ENCODE measurements at places on chromosomes 12 and 14.

DNA sequence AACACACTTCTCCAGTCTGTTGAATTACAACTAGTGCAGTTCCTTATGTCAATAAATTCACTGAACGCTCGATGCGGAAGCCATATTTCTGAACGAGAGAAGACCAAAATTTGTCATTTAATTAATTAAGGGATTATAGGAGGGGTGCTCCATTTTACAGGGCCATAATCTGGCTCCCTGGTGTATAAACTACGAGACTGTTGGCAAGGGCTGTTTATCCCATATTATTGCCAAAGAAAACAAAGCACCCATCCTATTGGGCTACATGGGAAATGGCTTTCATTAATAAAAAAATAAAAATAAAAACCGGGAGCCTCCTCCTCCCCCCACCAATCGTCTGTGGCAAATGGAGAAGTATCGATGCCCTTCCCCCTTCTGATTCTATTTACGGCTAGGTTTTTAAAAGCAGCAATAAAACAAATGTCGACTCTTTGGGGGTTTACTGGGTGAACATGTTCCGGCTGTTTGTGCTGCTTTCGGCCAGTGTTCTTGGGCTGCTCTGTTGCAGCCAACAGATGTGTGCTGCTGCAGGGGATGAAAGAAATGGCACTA, 24.8 kb downstream of the ATF7 start:
- no peak for DNase-seq

GRCh38 chr14:52279408-52279807, 11.9 kb downstream of the PTGDR start:
- DNase-seq = no peak

DNA sequence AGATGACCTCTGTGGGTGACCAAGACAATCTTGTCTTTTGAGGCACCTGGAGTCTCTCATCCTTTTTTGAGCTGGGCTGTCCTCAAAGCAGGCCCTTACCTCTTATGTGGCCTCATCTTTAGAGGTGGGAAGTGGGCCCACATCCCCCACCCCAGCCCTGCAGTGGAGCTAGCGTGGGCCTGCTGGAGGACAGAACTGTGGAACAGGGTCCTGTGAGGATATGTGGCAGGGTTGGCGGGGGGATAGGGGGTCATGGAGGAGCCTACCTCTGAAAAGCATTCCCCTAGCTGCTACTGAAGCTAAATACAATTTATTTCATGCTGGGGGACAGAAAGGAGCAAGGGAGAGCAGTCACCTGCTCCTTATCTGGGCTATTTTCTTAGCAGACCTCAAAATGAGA, 457 bp upstream of the GPD1 start:
- no peak for DNase-seq

DNA sequence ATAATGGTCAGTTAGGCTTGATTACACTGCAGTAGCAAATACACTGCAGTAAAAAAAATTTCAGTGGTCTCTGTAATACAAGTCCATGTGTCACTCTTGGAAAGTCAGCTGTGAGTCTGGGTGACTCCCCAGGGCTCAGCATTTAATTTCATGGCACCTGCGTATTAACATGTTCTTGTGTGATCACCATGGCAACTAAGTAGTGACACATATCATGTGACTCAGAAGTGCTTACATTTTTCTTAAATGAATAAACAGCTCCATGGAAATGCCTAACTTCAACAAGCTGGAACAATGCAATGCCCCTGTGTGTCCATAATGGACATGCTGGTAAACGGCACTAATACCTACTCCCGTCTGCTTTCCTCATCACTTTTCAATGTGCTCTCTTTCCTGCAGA, 88.5 kb upstream of the ANO4 start:
- DNase-seq = peak; percentile 12

GRCh38 chr14:78448164-78449094, 278.3 kb downstream of the NRXN3 start:
- DNase-seq = peak; percentile 25

DNA sequence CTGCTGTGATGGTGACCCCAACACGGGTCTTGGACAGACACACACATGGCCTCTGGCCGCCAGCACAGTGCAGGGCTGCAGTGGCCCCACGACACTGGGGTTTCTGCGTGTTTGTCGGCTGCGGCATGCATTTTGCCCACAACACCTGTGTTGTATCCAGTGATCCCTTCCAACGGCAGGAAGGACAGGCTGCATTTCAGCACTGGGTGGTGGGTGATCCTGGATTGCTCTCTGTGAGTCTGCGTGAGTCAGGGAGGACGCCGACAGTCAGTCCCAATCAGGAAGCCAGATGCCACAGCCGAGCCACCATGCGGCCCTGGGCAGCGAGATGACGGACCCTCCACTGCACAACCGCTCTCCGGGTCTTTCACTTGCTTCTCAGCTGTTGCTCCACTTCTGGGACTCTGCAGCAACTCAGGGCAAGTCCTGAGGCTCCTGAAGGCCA, 20.6 kb downstream of the LRTM2 start:
- DNase-seq = no peak

GRCh38 chr12:31804185-31804504, 75.3 kb upstream of the AMN1 start:
- no peak for DNase-seq

- peak; percentile 36 for DNase-seq
These were observed 485 bp downstream of the SENP1 start for GRCh38 chr12:48105321-48105866.

- no peak for DNase-seq
These were observed 21.0 kb upstream of the RIC8B start for GRCh38 chr12:106753526-106753925.

DNA sequence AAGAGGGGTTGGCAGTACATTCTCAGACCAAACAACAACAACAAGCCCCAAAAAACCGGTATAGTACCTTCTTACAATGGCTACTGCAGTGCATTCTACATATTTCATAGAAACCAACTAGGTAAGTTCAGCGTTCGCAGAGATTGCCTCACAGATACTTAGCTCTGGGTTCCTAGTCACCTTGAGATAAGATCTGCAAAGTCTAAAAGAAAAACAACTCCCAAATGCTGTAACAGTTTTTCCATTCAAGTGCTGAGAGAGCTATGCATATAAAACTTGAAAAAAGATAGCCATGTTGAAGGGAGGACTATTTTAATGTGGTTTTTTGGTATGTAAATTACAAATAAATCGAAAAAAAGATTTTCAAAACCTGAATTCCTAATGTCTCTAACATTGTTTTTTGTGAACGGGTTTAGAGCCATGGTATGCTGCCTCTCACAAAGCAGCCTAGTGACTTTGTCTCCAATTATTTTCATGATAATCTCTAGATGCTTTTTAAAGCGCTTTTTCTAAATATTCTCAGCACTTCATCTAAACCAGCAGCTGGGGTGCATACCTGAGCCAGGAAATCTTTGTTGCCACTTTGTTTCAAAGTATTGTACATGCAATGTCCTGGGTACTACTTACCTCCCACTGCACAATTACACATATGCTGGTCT, 56.6 kb upstream of the CRACR2A start:
- DNase-seq = no peak

DNA sequence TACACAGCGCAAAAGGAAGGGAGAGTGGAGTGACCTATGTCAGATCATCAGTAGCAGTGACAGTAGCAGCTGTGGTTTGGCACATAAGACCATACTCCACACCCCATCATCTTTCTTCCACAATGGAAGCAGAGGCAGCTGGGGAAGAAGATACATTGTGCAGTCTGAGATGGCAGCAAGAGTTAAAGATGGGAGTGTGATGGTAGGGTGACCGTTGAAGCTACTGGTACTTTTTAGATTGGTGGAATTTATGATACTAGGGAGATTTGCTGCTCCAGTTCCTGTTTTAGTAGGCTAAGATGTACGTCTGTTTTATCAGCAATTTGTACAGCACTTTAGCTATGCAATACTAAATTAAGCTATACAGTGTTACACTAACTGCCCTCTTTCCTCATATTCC, 291.0 kb downstream of the FUT8 start:
- DNase-seq = no peak

DNA sequence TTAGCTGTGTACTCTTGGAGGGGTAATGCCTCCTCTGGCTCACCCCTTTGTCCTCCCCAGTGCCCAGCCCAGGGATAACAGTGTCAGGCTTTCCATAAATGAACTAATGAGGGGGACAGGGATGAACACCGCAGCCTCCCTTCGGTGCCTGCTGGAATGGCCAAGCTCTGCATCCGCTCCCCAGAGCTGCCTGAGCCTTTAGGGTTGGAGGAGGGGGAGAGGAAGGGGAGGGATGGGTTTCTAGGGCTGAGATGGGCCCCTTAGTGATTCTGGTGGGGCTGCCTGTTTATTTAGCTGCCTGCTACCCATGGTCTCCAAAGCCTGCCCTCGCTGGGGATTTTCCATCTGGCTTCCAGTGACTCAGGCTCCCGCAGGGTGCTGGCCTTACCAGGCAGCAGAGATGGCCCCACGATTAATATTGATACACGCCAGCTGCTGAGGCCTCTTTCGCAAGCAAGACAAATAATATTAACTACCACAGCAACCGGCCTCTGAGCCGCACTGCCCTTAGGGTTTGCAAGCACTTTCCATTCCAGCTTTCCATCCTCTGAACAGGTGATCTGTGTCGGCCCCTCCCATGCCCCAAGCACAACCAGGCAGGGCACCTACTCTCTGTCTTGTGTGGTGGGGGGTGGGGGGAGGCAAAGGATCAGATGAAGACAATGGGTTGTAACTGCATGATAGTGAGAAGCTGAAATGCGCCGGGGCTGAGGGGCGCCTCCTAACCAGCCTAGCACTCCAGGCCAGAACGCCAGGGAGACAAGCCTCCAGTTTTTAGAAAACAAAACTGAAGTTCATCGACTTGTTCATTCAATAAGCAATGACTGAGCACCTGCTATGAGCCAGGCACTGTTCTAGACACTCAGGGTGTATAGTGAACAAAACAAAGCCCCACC, 56.7 kb downstream of the C14orf132 start:
- DNase-seq = no peak

DNA sequence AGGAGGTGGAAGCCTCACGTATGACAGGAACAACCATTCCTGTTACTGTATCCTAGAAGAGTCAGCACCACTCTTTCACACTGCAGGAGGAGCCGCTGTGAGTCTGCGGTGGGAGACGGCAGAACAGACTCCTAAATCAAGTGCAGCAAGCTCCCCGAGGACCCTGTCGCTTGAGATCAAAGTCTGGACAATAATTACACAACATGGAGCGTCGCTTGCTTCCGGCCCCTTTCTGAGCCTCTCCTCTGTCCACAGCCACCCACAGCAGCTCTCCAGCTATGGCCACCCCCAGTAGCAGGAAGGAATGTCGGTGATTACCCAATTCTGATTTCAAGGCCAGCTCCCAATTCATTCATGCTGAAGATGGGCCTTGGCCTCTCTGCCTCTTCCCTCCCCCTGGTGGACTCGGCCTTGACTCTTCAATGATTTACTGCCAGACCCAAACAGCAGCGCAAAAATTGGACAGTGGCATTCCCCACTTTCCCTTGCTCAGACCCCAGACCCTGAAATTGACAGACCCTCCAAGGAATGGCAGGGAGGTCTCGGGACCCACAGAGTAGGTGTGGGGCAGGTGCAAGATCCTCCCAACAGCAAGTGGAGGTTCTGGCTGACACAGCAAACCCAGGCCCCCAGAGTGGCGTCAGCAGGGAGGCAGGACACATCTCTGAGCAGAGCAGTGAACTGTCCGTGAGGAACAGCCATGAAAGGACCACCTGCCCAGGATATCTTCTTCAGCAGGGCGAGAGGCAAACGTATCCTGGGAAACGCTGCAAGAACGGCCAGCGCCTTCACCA, 272.7 kb upstream of the DIO3 start:
- peak; percentile 68 for DNase-seq

DNA sequence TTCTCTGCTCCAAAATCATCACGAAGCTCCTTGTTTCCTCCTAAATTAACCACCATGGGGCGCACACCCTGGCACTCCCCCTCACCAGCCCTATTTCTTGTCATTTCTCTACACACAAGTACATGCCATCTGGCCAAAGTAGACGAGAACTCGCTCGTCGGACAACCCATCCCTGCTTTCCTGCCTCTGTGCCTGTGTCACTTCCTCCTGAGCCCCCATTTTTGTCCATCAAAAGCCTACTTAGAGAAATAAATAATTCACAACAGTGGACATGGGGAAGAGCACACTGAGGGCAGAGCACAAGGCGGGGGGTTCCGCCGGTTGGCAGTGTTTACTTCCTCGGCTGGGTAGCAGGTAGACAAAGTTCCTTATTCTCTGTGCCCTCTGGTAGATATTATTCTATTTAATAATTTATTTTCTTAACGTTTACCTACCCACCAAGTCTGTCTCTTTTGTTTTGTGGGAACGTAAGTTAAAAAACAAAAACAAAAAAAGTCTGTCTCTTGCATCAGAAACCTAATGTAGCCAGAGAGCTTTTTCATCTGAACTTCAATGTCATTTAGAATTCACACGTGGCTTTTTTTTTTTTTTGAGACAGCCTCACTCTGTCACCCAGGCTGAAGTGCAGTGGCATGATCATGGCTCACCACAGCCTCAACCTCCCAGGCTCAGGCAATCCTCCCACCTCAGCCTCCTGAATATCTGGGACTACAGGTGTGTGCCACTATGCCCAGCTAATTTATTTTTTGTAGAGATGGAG, 6.0 kb downstream of the VPS37B start:
- no peak for DNase-seq
